ENCODE measurements at places on chromosomes 13 and 19.

GRCh38 chr19:49727217-49728030 lies 35.7 kb downstream of the TSKS start:
- no peak for DNase-seq

DNA sequence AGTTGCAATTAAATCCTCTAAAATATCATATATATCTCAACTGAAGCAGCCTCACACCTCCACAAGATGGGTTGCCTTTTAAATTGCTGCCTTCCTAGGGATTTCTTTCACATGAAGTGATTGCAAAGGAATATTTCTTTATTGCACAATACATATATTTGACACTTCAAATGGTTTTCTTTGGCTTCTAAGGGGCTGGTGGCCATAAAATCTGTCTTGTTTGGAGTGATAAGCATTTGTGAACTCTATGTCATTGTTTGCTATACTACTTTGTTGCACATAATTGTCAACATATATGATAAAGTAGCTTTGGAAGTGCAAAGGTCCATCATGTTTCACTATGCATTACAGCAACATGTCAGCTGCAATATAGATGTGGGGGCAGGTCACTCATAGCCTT lies 2380.9 kb downstream of the PCDH9 start:
- DNase-seq = no peak

GRCh38 chr19:42278452-42279154 lies 9.6 kb downstream of the CIC start:
- no peak for DNase-seq

GRCh38 chr13:48527955-48528354 lies 4.9 kb downstream of the RCBTB2 start:
- DNase-seq = no peak

GRCh38 chr13:109058087-109058486 lies 428.7 kb downstream of the MYO16 start:
- no peak for DNase-seq

DNA sequence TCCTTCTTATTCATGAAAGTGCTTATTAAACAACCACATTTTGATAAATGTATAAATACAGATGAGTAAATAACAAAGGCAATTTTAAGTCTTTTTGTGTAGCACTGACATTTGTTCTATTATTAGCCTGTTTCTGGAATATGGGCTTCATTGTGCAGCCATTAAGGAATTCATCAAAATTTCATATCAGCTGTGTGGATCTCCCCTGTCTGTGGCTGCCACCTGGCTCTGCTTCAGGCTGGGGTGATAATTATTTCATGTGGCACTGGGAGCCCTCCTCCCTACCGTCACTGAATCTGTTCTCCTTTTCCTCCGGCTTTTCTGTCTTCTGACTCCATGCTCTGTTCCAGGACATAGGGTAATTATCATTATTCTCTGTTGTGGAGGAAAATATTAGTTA lies 57.1 kb downstream of the LMO7 start:
- DNase-seq = no peak

DNA sequence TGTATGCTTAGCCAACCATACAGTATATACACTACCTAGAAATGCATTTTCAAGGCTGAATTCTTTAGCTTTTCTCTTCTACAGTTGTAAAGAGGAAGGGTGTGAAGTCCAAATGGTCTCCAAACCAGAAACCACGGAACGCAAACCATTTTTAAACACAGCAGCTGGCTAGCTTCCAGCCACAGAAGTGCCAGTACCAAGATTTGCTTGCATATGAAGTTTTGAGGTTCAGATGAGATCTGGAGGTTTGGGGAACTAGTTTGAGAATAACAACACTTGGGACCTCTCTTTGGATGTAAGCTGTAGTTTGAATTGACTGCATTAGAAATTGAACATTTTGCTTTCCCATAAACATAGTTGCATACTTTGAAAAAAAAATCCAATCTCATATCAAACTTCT lies 1243.5 kb downstream of the EFNB2 start:
- DNase-seq = no peak

- no peak for DNase-seq
Observed at GRCh38 chr13:49140910-49141611, 79.1 kb upstream of the MLNR start.

DNA sequence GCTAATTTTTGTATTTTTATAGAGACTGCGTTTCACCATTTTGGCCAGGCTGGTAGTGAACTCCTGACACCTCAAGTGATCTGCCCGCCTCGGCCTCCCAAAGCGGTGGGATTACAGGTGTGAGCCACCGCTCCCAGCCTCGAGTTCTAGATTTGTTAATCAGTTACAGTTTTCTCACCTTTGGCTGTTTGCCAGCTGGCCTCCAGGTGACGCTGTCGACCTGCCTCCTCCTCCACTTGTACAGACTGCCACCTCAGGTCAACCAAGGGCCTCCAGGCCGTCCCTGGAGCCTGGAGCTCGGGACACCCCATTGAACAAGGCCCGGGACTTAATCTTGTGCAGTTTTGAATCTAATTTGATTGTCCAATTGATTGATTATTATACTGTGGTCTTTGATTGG lies 45.5 kb downstream of the IER2 start:
- DNase-seq = peak; percentile 75

- no peak for DNase-seq
Observed at GRCh38 chr13:23570921-23571315, 706 bp downstream of the TNFRSF19 start.

- no peak for DNase-seq
Observed at GRCh38 chr13:107202371-107203023, 634.6 kb upstream of the ARGLU1 start.

DNA sequence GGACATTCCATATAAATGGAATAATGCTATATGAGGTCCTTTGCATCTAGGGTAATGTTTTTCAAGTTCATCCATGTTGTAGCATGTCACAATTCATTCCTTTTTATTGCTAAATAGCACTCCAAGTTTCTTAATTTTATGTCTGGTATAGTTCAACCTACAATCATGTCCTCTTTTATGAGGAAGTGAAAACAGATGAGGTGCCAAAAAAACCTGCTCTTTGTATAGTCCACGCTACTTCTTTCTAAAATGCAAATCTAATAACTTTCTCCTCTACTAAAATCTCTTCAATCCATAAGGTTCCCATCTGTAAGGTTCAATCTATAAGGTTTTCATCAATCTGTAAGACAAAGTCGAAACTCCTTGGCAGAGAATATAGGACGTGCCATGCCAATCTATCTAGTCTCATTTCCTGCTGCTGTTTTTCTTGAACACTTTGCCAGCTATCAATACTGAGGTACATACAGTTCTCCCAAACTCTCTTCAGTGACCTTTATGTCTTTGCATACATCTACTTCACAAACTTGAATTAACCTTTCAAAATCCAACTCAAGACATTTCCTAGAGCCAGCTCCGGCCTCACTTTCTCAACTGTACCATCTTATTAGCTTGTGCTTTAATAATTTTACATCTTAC lies 33.7 kb downstream of the INTS6 start:
- no peak for DNase-seq

GRCh38 chr13:29718694-29719093 lies 123.2 kb upstream of the SLC7A1 start:
- DNase-seq = no peak

- no peak for DNase-seq
Observed at GRCh38 chr13:53264751-53265385, 236.3 kb downstream of the OLFM4 start.

- no peak for DNase-seq
Observed at GRCh38 chr13:39577838-39578491, 25.0 kb downstream of the LHFPL6 start.

GRCh38 chr19:32809754-32810153 lies 59.8 kb downstream of the SLC7A9 start:
- DNase-seq = no peak

- DNase-seq = peak; percentile 20
Observed at GRCh38 chr19:54316746-54317107, 3.8 kb upstream of the LILRA5 start.

GRCh38 chr19:17340302-17340870 lies 3.0 kb downstream of the GTPBP3 start:
- DNase-seq = no peak

DNA sequence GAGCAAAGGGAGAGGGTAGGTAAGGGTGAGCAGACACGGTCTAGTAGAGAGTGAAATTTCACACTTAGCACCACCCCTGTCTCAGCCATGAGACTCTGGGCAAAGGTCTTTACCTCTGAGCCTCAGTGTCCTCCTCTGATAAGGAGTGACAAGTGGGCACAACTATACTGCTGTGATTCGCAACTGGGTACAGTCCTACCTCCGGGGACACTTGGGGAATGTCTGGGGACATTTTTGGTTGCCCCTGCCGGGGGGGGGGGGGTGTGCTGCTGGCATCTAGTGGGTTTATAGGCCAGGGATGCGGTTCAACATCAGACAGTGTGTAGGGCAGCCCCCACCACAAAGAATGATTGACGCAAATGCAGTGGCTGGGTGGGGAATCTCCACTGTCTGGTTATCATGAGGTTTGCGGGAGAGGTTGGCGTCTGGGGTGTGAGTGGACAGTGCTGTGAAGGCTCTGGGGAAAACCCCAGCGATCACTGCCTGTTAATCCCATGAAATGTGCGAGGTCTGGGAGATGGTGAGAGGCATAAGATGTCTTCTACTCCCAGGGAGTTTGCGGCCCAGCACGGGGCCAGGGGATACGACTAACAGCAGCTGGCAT lies 4.3 kb downstream of the NACC1 start:
- peak; percentile 38 for DNase-seq

DNA sequence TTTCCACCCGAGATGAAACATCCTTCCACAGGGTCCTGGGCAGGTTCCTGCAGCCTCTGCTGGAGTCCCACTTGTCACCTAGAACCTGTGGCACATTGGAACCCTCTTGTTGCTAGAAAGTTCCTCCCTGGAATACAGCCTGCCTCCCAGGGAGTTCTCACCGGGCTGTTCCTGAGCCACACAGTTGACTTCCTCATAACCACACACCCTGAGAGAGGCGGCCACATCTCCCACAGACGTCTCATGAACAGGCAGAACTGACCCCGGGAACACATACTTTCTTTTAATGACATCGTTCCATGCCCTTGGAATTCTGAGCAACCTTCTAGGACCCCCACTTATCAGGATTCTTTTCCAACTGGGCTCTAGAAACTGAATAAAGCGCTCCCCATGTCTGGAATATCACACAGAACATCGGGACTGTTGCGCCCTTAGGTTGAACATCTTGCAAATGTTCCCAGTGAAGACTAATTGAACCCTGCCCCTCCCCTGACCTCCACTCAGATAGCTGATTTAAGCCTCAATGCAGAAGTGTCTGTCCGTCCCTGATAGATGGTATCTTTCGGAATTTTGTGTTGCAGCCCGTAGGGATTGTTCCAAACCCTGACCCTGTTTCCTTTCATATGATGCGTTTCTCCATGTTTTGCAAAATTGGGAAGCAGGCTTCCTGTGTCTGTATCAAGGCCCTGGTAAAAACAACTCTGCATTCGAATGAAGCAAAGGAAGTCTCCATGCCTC lies 91.1 kb downstream of the RAB20 start:
- no peak for DNase-seq

DNA sequence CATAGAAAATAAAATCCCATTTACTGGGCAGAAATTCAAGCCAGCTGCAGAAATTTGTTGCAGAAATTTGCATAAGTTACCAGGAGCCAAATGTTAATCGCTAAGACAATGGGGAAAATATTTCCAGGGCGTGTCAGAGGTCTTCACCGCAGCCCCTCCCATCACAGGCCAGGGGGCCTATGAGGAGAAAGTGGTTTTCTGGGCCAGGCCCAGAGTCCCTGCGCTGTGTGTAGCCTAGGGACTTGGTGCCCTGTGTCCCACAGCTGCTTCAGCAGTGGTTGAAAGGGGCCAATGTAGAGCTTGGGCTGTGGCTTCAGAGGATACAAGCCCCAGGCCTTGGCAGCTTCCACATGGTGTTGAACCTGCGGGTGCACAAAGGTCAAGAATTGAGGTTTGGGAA lies 278.9 kb upstream of the PCDH9 start:
- DNase-seq = no peak

- no peak for DNase-seq
Observed at GRCh38 chr19:29628661-29629385, 22.7 kb downstream of the POP4 start.

DNA sequence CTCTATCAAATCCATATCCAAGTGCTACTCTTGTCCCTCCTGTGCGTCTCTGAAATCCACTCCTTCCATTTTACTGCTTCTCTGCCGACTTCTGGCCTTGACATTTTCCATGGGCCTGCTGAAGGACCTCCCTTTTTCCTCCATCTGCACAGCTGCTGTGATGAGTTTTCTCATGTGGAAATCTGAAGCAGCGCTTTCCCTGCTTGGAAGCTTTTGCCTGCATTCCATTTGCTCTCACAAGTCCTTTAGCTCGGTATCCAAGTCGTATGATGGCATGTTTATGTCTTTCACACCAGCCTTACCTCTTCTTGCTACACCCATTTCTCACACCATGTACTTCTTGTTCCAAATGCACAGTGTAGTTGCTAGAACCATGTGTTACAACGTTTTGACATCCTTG lies 328.2 kb downstream of the GPC5 start:
- no peak for DNase-seq

DNA sequence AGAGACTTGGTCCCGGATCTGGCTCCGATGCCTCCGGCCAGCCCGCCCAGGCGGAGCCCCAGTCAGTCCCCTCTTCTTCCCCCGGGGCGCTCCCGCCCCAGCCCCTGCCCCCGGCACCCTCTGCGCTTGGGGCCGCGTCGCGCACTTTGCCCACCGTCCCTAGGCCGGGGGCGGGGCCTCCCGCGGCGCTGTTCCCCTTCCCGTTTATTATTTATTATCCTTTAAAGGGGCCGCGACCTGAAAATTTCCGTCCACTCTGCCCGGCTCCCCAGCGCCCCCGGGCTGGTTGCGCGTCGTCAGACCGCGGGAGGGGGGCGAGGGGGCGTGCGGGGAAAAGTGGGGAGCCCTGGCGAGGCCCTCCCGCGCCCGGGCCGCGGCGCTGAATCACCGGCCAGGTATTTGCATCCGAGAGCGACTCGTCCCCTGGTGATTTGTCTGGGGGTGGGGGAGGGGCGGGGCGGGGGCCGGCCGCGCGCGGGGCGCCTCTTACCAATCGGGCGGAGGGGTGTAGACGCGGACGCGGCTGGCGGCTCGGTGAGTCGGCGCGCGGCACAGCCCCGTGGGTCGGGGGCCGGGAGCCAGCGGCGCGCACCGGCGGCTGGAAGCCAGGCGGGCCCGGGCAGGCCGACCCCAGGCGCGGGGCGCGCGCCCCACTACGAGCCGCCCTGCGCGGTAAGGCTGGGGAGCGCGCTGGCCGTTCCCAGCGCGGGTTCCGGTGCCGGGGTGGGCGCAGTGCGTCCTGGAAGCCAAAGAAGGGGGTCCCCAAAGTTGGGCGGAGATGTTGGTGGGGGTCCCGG lies at the start of gene ARID3A:
ARID3A (plus strand) TSS at position 510 of the 797 bp plus-strand sequence. CDS start 3,494 bp downstream, outside the sequence.
- peak; percentile 81 for DNase-seq

DNA sequence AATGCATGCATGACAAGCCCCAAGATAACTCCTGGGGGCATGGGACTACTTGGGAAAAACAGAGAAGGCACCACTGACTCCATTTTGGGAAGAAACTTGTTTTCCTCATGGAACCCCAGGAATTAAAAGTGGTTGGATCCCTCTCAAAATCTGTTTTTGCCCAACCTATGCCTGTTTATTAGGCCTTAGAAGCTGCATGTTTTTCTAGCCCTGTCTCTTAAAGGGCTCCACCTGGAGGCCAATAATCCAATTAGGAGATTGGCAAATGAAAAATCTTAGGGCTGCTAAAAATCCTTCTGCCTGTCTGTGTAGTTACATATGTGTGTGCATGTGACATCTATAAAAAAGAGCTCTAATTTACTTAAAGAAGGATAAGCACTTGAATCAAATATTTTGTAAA lies 26.9 kb downstream of the MED4 start:
- peak; percentile 10 for DNase-seq

All from CD4-positive, alpha-beta T cell treated with Interleukin-21 for 1 hour (primary cell).